Stimulated activated CD8-positive, alpha-beta memory T cell treated with anti-CD3 and anti-CD28 coated beads, Interleukin-4, amount 100 ng/mL, for 24 hours (primary cell): ENCODE measurements at places on chromosomes 13 and 19.

GRCh38 chr13:110349239-110349638 is 42.2 kb downstream of the COL4A2 start:
- DNase-seq, result no peak

- DNase-seq, result no peak
These were observed 126.9 kb downstream of the SIPA1L3 start for GRCh38 chr19:38033658-38034491.

DNA sequence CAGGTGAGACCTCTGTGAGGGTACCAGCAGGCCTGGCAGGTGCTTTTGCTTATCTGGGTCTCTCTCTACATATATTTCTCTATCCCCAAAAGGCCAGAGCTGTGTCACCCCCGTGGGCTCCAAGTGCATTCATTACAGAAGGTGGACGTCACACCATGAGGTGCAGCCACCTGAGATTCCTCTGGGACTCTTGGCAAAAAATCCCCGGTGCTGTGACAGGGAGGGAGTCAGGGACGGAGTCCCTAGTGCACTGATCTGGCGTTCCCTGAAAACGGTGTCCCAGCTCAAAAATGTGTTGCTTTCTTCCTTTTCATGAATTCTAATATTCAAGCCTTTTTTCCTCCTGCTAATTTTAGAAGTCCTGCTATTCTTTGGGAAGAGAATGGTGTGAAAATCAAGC is 13.5 kb downstream of the TSHZ3 start:
- no peak for DNase-seq

DNA sequence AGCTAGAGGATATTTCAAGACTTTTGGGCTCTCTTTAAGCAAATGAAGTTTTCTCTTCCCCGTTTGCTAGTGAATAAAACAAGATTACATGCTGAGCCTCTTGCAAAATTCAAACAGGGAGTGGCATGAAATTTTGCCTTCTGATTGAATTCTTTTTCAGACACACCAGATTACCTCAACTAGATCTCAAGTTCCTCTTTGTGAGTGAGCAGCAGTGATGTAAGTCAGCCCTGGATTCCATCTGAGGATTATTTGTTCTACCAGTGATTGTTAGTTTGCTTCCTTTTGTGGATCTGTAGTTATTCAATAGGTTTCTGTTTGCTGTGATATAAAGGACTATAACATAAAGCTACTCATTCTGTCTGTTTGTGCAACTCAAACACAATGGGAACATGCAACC is 407.7 kb downstream of the LMO7 start:
- no peak for DNase-seq

DNA sequence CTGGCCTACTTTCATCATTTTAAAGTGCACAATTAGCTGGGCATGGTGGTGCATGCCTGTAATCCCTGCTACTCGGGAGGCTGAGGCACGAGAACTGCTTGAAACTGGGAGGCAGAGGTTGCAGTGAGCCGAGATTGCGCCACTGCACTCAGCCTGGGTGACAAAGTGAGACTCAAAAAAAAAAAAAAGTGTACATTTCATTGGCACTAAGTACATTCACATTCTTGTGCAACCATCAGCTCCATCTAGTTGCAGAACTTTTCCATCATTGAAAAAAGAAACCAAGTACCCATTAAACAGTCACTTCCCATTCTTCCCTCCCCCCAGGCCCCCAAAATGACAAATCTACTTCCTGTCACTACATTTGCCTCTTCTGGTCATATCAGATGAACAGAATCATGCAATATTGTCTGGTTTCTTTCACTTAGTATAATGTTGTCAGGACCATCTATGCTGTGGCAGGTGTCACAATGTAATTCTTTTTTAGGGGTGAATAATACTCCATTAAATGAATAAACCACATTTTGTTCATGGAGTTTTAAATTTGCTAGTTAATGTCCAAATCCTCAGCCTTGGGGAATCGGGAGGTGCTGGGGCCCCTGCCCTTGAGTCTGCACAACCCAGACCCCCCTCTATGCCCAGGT is 7.4 kb upstream of the SIGLEC11 start:
- DNase-seq, result no peak

DNA sequence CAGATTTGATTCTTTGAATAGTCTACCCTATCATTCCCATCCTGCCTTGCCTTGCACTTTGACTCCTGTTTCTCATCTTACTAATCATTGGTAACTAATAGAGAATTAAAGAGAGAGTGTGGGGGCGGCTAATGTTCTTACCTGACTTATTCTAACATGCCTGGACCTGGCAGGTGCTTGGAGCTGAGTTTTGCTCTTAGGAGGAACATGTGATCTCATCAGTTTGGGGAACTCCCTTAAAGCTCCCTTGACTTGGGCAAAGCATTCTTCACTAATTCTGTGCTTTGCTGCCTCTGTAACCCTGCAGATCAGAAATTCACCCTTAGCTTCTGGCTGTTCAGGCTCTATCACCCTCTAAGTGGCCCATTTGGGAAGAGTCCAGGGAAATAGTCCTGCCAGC is 861.1 kb downstream of the GPC5 start:
- no peak for DNase-seq

GRCh38 chr13:39540929-39541605 is 61.9 kb downstream of the LHFPL6 start:
- DNase-seq, result no peak

DNA sequence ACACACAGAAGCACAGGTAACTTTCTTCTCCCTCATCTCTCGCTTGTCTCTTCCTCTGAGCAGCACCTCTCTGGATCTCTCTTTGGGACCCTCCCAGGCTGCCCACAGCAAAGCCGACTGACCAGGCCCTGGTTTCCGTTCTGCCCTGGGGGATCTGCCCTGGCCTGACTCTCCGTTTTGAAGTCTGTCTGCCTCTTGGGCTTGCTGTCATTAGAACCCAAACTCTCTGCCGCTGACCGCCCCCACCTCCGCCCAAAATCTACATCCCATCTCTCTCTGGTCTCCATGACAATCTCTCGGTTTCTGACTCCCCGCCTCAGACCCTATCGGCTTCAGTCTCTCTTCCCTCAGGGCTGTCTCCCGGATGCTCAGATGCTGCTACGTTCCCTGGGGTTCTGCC is 6.9 kb downstream of the KCNC3 start:
- no peak for DNase-seq

GRCh38 chr13:38908574-38908973 is 82.1 kb downstream of the STOML3 start:
- no peak for DNase-seq

DNA sequence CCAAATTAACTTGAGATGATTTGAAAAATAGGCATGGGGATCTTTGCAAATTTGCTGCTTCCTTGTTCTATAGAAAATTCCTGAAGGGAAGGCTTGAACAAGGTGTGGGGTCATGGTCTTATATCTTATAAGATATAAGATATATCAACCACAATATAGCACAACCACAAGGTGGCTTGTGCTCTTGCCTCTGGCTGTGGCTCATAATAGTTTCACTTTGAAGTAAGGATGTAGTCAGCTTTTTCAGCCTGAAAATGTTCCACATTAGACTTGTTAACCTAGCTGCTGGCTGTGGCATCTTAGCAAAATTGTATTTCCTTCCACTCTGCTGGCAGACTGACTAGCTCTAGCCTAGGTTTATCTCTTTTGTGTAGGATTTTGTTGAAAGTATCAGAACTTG is 169.7 kb downstream of the KLF5 start:
- DNase-seq, result no peak

DNA sequence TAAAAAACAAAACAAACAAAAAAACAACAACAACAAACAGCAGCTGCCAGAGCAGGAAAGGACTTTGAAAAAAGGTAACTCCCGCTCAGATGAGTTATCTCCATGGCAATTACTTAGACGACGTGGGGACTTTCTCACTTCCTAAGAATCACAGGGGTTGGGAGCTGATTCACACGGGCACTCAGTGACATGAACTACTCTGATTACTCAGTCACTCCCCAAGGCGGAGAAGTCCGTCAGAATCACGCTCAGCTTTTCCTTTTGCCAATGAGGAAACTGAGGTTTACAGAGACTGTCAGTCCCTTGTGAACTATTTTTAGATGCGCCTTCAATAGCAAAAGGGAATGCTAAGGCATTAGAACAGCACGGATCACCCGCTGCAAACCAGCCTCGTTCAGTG is 32.3 kb upstream of the MATK start:
- DNase-seq, result no peak

GRCh38 chr13:32107973-32108372 is 76.4 kb downstream of the FRY start:
- no peak for DNase-seq

- no peak for DNase-seq
These were observed 7.9 kb upstream of the LGALS14 start for GRCh38 chr19:39696387-39696786.

- no peak for DNase-seq
These were observed 21.0 kb downstream of the DHX34 start for GRCh38 chr19:47370045-47370611.

GRCh38 chr19:44890366-44891015 is 563 bp upstream of the TOMM40 start:
- DNase-seq, result no peak

GRCh38 chr19:58522709-58523108 is 3.1 kb upstream of the ZBTB45 start:
- no peak for DNase-seq

DNA sequence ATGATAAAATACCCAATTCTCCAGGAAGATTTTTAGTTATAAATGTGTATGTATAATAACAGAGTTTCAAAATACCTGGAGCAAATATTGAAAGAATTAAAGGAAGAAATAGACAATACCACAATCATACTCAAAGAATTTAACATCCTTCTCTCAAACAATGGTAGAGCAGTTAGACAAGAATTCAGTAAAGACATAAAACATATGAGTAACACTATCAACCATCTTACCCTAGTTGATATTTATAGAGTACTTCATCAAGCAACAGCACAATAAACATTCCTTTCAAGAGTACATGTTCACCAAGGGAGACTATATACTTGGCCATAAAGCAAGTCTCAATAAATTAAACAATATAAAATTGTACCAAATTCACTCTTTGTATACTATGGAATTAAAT is 108.4 kb downstream of the DLEU7 start:
- DNase-seq, result no peak

- DNase-seq, result no peak
These were observed 24.0 kb downstream of the FGF9 start for GRCh38 chr13:21694831-21695230.

DNA sequence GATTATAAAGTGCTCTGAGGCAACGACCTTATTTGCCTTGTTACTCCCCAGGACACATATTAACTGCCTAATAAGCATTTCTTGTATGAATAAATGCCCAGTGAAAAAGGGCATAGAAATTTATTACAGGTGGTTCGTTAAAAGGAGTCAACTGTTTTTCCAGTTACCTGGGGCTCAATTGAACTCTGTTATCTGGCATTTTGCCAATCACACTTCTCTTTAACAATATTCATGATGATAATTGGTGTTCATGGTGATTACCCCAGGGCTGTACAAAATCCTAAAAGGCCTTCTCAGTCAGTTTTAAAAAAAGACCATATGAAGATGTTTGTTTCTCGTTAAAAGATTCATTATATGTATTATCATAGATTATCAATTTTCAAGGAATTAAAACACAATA is 57.1 kb downstream of the KL start:
- no peak for DNase-seq

GRCh38 chr19:46945694-46946489 is 73.7 kb upstream of the NPAS1 start:
- no peak for DNase-seq

- DNase-seq, result no peak
These were observed 15.4 kb upstream of the FAM216B start for GRCh38 chr13:42766016-42766415.

GRCh38 chr19:944171-944567 is 18.3 kb downstream of the ARID3A start:
- DNase-seq, result no peak

DNA sequence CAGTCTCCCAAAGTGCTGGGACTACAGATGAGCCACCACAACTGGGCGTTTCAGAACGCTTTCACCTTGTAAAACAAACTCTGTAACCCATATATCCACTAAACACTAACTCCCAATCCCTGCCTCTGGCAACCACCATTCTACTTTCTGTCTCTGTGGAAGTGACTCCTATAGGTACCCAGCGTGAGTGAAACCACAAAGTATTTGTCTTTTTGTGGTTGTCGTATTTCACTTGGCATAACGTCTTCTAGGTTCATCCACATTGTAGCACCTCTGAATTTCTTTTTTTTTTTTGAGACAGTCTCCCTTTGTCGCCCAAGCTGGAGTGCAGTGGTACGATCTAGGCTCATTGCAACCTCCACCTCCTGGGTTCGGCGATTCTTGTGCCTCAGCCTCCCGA is 44.8 kb downstream of the BRD4 start:
- DNase-seq, result no peak

DNA sequence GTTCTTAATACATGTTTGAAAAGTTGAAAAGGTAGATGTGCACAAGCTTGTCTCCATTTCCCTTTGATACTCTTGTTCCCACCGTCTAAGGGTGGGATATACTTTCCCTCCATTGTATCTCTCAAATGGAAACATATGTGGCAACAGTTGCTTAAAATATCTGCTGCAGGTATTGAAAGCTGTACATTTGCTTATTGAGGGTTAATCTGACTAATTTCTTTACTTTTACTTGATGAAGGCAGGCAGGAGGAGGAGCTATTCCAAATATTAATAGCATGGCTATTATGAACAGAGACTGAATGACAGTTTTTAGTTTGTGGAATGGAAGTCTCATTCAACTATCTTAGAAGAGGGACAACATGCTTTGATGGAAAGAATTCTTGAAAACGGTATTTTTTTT is 103.8 kb downstream of the SLC10A2 start:
- no peak for DNase-seq

GRCh38 chr19:517721-518597 is 10.7 kb downstream of the TPGS1 start:
- DNase-seq, result no peak

DNA sequence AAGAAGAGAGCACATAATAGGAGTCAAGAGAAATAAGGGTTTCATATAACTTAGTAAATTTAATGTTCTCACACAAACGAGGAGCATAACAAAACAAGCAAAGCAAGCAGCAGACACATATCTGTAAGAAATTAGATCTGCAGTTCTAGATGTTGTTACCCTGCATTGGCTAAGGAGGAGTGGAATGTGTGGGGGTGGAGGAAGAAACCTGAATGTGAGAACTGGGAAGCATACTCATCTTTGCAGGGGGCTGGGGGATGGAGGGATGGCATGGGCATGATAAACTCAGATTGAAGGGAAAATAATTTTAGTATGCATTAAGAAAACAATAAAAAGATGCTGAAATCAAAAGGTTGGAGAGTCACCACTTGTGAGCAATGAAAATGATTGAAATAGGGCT is 255.0 kb downstream of the LIG4 start:
- no peak for DNase-seq
